ENCODE measurements at places on chromosomes 2 and 18.
A peak's percentile ranks its signal among the peaks of the same experiment; 100 is the strongest.

GRCh38 chr2:150911766-150912280 is 349.8 kb downstream of the RBM43 start:
- DNase-seq = peak; percentile 21

- DNase-seq = no peak
Observed at GRCh38 chr2:168181825-168182224, 65.6 kb downstream of the STK39 start.

DNA sequence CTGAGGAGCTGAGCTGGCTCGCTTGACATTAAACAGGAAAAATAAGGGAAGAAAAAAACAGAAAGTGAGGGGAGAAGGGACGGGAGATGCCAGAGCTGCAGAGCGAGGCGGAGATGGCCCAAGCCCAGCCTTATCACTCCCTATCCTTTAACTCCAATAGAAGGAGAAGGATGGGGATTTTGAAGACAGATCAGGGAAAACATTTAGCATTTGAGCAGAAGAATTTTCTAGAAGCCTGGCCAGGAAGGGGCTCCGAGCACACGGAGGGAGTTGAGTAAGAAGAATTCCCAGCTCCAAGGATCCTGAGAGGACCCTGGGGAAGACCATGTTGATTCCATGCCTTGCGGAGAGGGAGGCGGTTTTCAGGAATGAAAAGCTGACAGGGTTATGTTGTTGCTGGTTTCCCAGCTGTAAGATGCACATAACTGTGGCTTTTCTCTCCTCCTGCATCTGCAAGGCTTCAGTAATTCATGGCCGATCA is 35.6 kb downstream of the TWIST2 start:
- DNase-seq = no peak

- no peak for DNase-seq
Observed at GRCh38 chr2:11550302-11550701, 16.5 kb downstream of the GREB1 start.

DNA sequence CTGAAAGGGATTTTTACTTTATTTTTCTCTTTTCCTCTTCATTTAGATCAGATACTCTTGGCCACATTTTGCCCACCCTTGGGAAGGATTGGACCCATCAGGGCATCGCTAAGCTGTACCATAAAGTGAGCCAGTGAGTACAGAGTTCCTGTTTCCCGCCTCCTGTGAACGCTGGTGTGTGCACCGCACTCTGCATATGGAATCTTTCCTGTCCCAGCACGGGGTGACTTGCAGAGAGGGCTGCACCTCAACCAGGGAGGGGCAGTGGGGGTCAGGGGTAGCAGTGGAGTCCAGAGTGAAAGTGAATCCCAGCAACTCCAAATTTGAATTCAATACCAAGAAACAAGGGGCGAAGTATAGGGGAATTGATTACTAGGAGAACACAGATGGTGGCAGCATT is 58.6 kb downstream of the LPIN1 start:
- no peak for DNase-seq

DNA sequence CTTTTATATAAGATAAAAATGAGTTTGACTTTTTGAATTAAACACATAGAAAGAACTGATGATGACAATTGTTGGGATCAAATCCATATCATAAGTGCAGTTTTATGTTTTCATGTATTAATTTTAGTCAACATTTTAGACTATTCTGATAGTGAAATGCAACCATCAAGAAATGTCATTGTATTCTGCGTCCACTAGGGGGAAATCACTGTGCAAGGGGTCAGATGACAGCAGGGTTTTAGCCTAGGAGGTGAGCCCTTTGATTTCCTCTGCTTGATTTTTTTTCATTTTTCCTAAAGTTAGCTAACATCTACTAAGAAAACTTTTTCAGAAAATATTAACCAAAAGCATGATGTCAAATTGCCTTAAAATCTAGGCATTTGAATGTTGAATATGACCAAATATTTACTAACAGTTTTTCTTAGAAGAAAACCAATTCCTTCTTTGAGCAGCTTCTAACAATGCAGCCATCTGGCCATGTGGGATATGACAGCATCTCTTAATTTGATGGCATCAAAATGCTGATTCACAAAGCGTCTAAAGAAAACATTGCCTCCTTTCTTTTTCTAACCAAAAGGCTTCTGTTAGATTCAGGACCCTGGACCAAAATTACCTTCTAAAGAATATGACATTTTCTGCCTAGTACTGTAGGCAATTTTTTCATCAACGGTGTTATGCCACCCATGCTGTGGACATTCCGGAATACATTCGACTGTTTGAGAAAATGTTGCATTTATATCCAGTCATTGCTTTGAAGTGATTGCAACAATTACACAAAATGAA is 141.5 kb downstream of the SPHKAP start:
- DNase-seq = no peak

- no peak for DNase-seq
Observed at GRCh38 chr2:98310010-98310409, 36.2 kb upstream of the CNGA3 start.

DNA sequence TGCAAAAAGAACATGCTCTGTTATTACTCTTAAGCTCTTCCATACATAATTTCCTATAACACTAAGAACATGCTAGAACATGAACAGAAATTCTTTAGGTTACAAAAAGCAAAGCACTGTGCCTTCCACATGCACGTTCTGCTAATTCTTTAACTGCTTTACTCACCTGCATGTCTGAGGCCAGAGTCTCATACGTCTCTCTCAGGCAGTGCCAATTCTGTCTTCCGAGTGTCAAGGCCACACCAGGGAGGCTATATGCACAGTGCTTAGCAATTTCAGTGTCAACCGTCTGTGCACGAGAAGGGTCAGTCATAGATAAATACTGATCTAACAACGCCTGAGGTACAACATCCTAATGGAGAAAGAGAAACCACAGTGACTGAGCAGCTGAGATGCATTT is 55.1 kb downstream of the PPP4R1 start:
- DNase-seq = no peak

GRCh38 chr2:129756276-129756675 is 223.2 kb upstream of the RAB6C start:
- DNase-seq = no peak

DNA sequence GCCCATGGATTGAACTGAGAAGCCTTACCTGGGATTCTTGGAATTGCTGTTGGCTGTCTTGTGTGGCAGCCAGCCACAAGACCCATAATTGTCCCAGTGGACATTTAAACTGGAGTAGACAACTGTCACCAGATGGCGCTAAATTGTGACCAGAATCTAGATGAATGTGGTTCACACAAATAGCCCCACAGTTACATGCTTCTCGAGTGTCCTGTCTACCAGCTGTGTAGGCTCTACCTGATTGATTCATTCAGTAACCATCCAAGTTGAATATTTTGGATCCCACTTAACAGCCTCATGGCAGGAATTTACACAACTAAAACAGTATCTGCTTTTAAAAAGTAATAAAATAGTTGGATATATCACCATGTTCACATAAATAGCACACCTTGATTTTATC is 73.2 kb downstream of the MAP4K4 start:
- DNase-seq = peak; percentile 75

- DNase-seq = no peak
Observed at GRCh38 chr2:73080321-73081131, 9.0 kb upstream of the SFXN5 start.

Data from Peyer's patch (tissue), 4 donors.